CD4-positive, alpha-beta T cell treated with Interleukin-15 for 1 hour (primary cell): ENCODE measurements at places on chromosomes 4 and X.

- no peak for DNase-seq
Measured at GRCh38 chrX:14825851-14826250, 47.0 kb downstream of the FANCB start.

DNA sequence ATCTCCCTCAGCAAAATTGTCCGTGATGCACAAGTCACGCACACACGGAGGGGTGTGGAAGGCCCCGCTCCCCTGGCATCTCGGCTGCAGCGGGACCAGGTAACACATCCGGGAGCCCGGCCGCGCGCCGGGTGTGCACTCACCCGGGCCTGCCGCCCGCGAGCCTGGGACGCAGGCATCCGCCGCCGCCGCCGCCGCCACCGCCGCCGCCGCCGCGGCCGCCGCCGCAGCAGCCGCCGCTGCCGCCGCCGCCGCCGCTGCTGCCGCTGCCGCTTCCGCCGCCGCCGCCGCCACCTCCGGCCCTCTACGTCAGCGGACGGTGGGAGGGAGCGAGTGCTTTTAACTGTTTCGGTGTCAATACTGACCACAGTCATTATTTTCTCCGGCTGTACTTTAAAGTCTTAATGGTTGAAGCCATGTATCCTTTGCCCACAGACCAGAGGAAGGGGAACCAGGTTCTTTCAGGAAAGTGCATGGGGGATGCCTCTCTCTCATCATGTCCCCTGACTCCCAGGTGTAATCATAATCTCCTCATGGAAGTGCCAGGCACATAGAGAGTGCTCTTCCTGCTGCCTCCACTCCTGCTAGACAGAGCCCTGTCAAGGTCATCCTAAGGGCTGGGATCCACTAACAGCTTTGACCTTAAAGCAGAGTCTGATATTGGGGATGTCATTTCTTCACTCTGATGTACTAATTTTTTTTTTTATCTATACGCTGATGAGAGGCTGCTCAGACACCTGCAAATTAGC is 38.0 kb downstream of the MAGEE2 start:
- no peak for DNase-seq

- no peak for DNase-seq
Measured at GRCh38 chrX:123869488-123869887, 9.6 kb downstream of the XIAP start.

DNA sequence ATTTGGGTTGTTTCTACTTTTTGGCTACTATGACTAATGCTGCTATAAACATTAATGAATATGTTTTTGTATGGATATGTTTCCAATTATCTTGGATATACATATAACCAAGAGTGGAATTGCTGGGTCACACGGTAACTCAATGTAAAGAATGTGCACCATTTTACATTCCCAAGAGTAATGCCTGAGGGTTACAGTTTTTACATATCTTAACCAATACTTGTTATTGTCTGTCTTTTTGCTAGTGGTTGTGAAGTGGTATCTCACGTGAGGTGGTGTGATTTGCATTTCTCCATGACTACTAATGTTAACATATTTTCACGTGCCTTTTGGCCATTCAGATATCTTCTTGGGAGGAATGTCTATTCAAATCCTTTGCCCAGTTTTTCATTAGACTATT is 200.3 kb upstream of the MAB21L2 start:
- no peak for DNase-seq

- no peak for DNase-seq
Measured at GRCh38 chr4:123446865-123447474, 50.4 kb downstream of the SPRY1 start.

- DNase-seq, result no peak
Measured at GRCh38 chrX:139851730-139852129, 81.1 kb downstream of the ATP11C start.

GRCh38 chr4:52852041-52852440 is 10.1 kb upstream of the RASL11B start:
- no peak for DNase-seq
